CD4-positive, alpha-beta T cell treated with Interleukin-12 subunit alpha and Interleukin-12 subunit beta, for 1 hour (primary cell): ENCODE measurements at places on chromosomes 2 and 18.

DNA sequence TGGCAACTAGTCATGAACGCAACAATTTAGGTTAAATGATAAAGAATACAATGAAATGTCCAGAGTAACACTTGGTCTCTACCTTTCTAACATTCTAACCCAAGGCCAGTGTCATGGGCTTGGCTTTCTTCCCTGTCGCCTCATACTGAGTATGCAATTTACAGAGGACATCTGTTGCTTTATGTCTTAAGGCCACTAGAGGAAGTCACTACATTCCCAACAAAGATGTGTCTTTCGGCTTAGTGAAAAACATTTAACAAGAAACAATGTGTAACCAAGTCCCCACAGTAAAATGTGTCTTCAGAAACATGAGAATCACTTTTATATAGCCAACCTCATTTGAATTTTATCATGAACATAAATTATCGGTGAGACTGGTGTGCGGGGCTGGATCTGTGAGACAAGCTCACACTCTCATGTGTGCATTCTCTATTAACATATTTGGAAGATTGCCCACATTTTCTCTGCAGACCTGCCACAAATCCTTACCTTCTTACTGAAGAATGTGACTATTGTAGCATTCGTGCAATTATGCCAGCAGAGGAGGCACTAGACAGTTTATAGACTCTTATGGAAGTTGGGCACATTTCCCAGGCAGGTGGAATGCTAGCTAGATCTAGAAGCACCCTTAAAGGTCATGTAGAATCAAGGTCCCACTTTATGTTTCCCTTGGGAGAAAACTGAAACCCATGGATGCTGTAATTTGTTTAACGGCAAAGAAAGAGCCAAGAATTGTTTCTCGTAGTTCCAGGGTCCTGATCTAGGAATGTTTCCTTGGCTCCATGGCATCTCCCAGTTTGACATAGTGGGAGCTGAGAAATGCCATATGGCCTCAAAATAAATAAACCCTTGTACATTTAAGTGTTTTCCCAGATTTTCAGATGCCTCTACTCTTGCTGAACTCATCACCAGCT is 101.8 kb downstream of the CD226 start:
- no peak for DNase-seq

GRCh38 chr2:234951664-234952269 is at the start of gene SH3BP4:
Gene SH3BP4 (plus strand): TSS chr2:234952017. CDS start chr2:235035003, 82,986 bp downstream.
- DNase-seq: peak; percentile 29

DNA sequence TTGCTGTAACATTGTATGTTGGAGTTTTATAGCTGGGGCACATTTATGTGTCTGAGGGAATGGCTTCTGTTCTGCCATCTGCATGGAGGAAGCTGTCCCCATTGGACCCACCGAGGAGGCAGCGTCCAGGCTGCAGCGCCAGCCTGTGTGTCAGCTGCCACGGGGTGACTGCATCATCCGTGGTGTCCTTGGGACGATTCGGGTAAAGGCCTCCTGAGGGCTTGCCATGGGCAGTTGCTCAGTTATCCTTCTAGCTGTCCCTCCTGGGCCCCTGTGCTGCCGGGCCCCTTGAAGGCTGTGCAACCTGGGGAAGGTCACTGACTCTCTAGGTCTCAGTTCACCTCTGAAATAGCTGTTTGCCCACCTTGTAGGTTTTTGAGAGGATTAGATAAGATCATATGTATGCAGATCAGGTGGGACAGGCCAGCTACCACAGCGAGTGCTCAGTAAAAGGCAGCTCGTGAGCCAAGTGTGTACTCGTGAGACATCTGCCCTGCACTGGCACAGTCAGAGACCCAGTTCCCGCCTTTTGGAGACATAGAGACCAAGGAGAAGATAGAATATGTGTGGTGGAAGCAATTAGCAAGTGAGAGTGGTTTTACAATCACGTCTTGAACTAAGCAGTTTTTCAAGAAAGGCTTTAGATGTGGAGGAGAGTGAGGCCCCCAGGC is 10.6 kb downstream of the LDLRAD4 start:
- DNase-seq: no peak

- DNase-seq: no peak
These were observed 109.8 kb downstream of the ADCYAP1 start for GRCh38 chr18:1014509-1014908.

GRCh38 chr18:1914489-1914888 is 656.8 kb downstream of the METTL4 start:
- no peak for DNase-seq

- DNase-seq: no peak
These were observed 31.9 kb upstream of the CASP8 start for GRCh38 chr2:201228271-201228911.

DNA sequence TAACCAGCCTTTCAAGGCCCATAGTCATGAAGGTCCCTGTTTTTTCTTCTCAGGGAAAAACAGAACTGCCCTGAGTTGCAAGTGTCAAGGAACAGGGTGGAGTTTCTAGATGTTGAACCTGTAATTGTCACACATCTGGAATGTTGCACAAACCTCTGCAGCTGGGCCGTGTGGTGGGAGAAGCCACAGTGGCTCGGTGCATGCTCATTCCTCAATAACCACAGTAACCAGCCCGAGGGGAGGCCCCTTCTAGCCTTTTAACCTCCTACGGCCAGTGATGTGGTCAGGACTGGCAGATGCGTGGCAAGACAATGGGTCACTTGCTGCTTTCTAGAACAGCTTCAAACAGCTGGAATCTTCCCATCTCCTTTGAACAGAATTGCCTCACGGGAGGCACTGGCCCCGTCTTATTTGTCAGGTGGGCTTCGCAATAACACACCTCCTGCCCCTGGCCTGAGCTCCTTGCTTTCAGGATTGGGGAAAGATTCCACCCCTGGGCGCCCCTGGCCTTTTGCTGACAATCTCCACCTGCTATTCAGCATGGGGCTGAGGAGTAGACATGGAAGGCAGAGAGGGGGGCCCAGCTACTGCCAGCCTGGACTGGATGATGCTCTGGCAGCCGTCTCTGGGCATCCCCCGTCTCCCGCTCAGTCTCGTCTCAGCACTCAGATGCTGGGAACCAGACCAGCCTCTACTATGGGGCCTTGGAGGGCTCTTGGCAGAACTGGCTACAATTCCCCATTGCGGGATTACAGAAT is 102.9 kb downstream of the KLHL29 start:
- DNase-seq: no peak

DNA sequence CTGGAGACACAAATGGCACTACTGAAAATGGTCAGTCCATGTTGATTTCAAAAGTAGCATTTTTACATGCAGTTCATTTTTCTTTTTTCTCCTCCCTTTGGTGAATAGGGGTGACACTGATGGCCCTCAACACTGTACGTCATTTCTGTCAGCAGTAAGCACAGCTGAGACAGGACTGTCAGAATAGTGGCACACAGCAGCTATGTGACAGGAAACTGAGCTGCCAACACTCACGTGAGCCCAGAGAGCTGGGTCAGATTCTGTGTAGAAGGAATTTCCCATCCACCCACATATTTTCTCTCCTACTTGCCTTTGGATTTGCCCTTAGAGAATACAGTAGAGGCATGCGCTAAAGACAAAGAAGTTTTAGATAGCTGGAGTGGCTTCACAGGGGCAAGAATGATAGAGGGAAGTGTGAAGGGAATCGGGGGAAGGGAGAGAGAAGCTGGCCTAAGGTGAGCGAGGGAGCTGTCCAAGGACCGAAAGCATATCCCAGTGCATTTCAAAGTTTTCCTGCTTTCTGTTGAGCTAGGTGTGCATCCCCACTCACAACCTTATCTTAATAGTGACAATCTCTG is 476.6 kb downstream of the CNTNAP5 start:
- no peak for DNase-seq

- no peak for DNase-seq
These were observed 55.1 kb upstream of the SERTAD2 start for GRCh38 chr2:64708829-64709228.

GRCh38 chr2:99841749-99842148 is 300.6 kb downstream of the AFF3 start:
- DNase-seq: no peak

DNA sequence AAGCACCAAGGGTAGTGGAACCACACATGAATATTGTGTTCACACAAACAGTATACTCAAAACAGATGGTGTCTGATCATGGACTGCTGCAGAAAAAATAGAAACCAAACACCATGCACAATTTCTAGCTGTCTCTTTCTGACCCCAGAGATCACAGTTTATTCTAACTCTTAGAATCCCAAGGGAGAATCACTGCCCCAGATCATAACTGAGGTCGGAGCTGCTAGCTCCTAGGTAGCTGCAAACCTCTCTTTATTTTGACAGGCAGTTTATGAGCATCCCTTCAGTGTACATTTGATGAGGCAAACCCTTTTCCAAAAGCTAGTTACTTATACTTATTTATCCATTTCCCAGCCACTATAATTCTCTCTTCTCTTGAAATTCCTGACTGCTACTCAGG is 439.1 kb upstream of the HNMT start:
- DNase-seq: no peak

DNA sequence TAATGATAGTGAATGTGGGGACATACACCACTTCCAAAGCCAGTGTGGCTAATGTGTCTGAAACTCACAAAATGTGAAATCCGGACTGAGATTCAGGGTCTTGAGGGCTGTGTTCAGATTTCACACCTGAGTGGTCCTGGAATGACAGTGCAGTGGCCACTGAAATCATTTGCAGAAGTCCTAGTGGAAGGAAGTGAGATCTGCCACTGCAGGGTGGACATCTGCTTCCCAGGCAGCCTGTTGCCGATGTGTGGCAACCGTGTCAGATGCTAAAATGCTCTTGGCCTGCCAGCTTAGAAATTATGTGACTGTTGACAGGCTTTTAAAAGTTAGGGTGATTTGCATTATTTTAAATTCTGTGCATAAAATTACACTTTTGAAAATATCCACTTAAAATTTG is 77.8 kb upstream of the TMEM200C start:
- no peak for DNase-seq
